ENCODE measurements at places on chromosomes 6 and 20.

- DNase-seq, result peak; percentile 92
Observed at GRCh38 chr6:41488433-41489119, 57.6 kb upstream of the FOXP4 start.

DNA sequence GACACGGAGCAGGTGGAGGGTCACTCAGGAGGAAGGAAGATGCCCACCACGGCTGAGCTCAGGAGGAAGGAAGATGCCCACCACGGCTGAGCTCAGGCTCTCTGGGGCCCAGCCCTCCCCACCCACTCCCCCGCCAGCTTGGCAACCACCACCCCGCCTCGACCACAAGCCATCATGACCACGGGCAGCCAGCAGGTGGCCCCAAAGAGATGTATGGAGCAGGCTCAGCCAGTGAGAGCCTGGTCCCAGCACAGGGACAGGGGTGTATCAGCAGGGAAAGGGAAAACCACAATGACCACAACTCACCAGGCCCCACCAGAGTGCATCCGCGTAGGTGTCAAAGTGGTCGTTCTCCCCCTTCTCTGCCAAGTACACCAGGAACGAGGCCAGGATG lies 30.4 kb downstream of the KCNQ2 start:
- peak; percentile 70 for DNase-seq

DNA sequence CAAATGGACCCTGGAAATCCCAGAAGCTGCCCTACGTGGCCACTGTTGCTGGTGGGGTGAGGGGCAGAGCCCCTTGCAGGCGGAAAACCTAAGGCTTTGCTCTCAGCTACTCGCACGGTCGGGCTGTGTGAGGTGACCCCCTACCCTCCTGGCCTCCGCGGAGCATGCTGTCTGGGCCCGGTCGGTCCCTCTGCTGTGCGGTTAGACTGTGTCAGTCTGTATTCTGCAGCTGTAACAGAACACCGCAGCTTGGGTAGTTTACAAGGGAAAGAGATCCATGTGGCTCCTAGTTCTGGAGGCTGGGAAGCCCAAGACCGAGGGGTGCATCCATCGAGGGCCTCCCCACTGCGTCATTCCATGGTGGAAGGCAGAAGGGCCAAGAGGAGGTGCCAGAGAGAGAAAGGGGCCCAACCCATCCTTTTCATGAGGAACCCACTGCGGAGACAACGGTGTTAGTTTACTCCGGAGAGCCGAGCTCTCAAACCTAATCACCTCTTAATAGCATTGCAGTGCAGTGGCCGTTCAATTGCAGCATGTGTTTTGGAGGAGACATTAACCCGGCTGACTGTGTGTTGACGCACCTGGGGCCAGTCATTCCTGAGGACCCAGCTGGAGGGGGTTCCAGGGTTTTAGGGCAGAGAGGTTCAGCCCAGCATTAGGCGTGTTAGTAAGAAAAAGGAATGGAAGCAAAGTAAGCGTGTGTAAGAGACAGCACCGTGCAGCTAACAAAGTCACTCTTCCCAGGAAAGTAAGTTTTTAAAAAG lies 18.3 kb downstream of the COL9A3 start:
- no peak for DNase-seq

DNA sequence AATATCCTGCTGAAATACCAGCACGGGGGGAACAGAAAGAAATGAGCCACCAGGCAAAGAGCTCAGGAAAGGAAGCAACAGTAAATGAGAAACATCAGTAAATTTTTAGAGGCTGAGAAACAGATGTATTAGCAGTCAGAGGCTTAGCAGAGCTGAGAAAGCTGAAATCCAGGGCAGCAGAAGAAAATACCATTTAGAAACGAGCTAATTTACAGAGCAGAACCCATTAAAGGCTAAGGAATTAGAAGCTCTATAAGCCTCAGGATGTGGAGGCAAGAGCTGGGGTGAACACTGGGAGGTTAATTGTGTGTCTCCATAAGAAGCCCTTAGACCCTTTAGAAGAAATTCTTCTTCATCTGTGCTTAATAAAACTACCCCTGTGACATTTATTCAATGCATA lies 178.6 kb upstream of the RGS17 start:
- no peak for DNase-seq

GRCh38 chr6:2739335-2739734 lies 11.4 kb downstream of the MYLK4 start:
- no peak for DNase-seq

DNA sequence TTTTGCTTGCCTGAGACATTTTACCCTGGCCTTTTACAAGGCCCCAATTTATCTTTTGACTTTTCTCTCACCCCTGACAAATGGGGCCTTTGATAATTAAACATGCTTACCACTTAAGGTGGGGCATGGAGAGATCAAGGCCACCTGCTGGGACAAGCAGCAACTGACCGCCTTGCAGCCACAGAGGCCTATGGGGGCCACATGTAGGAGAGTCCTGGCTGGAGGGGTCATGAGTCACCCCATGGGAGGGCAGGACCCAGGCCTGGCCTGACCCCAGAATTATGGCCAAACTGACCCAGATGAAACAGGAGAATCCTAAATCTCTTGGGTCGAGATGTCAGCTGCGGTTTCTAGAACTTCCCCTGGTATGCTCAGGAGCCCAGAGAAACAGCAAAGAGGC lies 8.5 kb upstream of the OCSTAMP start:
- no peak for DNase-seq

- no peak for DNase-seq
Observed at GRCh38 chr6:88441346-88441745, 275.2 kb upstream of the CNR1 start.

DNA sequence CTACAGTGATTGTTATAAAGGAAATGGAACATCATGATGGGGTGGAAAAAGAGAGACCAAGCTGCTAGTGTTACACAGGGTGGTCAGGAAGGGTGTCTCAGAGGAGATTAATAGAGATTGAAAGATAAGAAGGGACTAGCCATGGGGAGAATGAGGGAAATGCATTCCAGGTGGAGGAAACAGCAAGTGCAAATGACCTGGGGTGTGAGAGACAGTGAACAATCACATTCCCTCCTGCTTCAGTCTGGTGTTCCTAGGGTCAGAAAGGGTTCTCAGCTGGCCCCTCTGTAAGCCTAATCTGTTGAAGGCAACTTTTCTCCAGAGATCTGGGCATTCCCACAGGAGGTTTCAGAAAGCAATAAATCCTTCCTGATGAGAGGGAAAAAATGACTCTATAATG lies 3.6 kb upstream of the KCNB1 start:
- DNase-seq, result no peak

GRCh38 chr6:165671222-165671768 lies 8.3 kb upstream of the PDE10A start:
- DNase-seq, result no peak
